ENCODE measurements at places on chromosomes 2 and 18. TPM values are rescaled to one million over a fixed set of nuclear protein-coding genes. Genes with fewer than 3 reads are reported as not detected.
A peak's percentile ranks its signal among the peaks of the same experiment; 100 is the strongest.

DNA sequence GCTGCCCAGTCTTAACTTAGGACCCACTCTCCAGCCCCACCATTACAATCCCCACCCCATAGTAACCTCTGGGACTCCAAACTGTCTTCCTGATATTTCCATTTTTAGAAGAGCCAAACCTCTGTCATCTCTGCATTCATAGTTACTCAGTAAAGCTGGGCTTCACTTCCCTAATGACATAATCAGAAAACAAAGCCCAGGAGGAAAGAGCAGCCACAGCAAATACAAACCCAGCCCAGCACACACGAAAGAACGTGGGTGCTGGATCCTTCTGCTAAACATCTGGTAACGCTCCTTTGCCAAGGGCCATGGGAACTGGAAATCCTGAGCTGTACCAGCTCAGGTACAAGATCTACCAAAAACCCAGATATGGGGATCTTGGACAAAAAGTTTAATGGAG lies 36.8 kb upstream of the RIOK3 start:
- no peak for DNase-seq

- no peak for DNase-seq
These were observed 105.9 kb upstream of the ST6GAL2 start for GRCh38 chr2:106991866-106992265.

The ERBB4 gene
- total RNA-seq = not detected

The CDCA7 gene
- total RNA-seq = 193 TPM

DNA sequence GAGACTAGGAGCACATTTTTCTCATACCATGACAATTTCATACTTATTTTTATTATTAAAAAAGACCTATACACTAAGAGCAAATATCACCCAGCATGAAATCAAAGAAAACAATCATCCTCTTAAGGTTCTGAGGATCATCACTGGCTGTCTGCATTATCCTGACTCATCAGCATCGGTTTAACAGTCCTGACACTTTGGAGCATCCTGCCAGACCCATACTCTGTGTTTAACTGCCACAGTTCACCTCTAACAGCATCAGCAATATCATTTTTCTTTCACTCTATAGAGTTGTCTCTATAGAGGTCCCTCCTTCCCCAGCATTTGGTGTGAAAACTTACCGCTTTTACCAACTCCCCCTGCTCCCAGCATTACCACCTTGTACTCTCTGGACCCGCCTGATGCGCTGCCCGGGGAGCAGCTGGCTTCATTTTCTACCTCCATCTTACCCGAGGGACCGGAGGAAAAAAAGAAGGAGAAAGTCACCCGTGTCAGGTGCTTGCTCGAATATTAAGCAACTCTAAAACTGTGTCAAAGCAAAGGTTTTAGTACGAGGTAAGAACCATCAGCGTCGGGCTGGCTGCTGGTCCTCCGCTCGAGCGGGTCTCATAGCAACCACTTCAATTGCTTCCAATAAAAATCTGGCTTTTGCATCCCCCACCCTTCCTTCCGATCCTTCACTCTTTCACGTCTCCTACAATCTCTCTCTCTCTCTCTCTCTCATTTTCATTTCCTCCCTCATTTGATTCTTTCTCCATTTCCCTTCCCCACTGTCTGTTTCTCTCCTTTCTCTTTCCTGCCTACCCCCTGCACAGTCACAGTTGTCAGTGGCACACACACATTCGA lies at the start of gene RIT2:
RIT2 (minus strand) TSS at position 610 of the 846 bp plus-strand sequence.
- no peak for DNase-seq

DNA sequence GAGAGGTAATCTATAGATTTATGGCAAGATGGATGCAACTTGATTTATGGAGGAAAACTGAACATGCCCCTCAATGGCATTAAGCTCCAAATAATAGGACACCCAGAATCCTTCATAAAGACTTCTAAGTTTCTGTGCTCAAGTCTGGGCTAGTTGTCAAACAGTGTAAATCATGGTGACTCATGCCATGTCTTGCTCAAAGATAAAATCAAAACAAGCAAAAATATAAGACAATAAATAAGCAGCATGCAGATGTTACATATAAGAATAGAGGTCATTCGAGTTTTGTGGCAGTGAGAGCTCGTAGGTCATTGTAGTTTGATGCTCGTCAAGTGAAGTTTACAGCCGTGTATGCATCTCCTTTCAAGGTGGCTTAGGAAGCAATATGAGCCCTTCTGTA lies 403.2 kb downstream of the THSD7B start:
- DNase-seq = no peak

- no peak for DNase-seq
These were observed 138.1 kb downstream of the KCNJ3 start for GRCh38 chr2:154836632-154837031.

DNA sequence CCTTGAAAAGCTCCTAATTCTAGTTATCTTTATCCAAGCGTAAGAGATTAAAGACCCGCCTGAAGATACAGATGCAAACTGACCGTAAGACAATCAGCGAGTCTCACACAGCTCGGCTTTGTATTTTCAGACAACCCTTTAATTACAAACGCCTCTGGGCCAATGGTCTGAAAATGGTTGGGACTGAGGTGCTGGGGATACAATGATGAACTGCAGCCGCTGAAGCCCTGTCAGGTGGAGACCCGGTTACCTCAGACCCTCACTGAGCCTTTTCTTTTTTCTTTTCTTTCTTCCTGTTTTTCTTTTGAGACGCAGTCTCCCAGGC lies 715 bp upstream of the CFAP36 start:
- peak; percentile 23 for DNase-seq

- DNase-seq = no peak
These were observed 139.5 kb downstream of the HDAC4 start for GRCh38 chr2:239261356-239261755.

GRCh38 chr2:16183345-16183744 lies 243.0 kb downstream of the MYCN start:
- no peak for DNase-seq

The TUBB8B gene
- total RNA-seq = not detected

The PFN4 gene
- not detected for total RNA-seq

The PID1 gene
- total RNA-seq = not detected

All from OCI-LY7 (cell line).